Activated CD8-positive, alpha-beta memory T cell treated with anti-CD3 and anti-CD28 coated beads for 36 hours (primary cell): ENCODE measurements at places on chromosomes 6 and 20. TPM values are rescaled to one million over a fixed set of nuclear protein-coding genes. Genes with fewer than 3 reads are reported as not detected.

Gene GPR63
- total RNA-seq, result 1.7 TPM

Gene TREM2
- total RNA-seq, result not detected

Gene SNAP25
- 0.15 TPM for total RNA-seq

Gene C4A
- total RNA-seq, result 3.7 TPM

Gene TBPL1
- total RNA-seq, result 50.9 TPM

Gene TP53TG5
- not detected for total RNA-seq

Gene BMP6
- total RNA-seq, result not detected

Gene JPH2
- not detected for total RNA-seq

Gene TMEM217
- total RNA-seq, result 5.1 TPM

Gene GGTLC1
- total RNA-seq, result not detected

Gene BIRC7
- not detected for total RNA-seq

Gene SSTR4
- total RNA-seq, result not detected

Gene TOX2
- 0.63 TPM for total RNA-seq

Gene PBOV1
- not detected for total RNA-seq

Gene ULBP3
- total RNA-seq, result 1.0 TPM

Gene SLPI
- total RNA-seq, result not detected

Gene TRAM2
- total RNA-seq, result 2.7 TPM

Gene RAB44
- not detected for total RNA-seq

Gene HIVEP2
- total RNA-seq, result 39.3 TPM

Gene RPN2
- 161 TPM for total RNA-seq

Gene ACAT2
- 77.7 TPM for total RNA-seq

Gene ACSS2
- total RNA-seq, result 7.4 TPM
